ENCODE measurements at places on chromosomes 7 and 10.

DNA sequence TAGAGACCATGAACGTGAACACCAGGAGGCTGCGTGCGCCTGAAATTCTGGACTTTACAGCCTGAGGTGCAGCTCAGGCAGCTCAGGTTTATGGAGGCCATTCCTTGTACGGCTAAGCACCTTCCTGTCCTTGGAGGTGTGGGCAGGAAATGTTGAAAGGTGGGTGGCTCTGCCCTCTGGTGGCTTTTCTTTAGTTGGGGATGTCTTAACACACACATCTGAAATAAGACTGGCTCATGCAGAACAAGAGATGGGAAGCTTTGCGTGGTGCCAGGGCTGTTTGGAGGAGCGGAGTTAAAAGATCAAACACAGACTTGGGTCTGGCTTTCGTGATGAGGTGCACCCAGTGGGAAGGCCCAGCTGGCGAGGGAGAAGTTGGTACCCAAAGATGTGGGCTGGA, 64.1 kb downstream of the DOCK1 start:
- DNase-seq, result peak; percentile 45

GRCh38 chr7:27647046-27647445, 15.6 kb downstream of the HIBADH start:
- peak; percentile 90 for DNase-seq

DNA sequence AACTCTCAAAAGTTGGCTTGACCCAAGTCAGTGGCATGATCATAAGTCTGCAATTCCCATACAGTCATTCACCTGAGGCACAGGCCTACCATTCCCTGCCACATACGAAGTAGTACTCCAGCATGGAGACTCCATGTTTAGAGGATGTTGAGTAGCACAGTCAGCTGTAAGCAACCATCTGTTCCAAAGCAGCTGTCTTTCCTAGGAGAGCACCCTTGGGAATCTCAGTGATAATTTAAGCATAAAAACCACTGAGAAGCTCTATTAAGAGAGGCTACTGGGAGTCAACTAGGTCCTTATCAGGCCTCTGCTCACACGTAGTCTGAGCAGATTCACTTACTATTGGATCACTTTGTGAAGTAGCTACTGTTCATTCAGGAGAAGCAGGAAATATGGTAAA, 61.6 kb upstream of the UNC5B start:
- no peak for DNase-seq

GRCh38 chr7:70372768-70373515, 759.0 kb upstream of the GALNT17 start:
- DNase-seq, result no peak

DNA sequence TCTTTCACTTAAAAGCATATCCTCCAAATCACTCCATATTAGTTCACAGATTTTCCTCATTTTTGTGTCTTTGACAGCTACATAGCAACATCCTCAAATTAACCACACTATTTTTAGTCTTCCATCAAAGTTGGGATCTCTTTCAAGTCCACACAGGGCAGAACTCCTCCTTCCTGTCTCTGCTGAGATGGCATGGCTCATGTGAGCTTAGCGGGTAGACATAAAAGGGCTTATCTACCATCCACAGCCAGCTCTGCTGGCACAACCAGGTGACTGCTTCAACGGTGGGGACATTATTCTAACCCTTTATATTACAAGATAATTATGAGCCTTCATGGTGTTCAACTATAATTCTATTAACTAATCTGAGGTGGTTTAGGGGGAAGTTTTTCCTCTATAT, 35.5 kb downstream of the ICA1 start:
- no peak for DNase-seq

GRCh38 chr10:110324201-110324804, 19.6 kb upstream of the SMNDC1 start:
- peak; percentile 42 for DNase-seq

GRCh38 chr7:195010-195829, 2.8 kb downstream of the FAM20C start:
- DNase-seq, result no peak

DNA sequence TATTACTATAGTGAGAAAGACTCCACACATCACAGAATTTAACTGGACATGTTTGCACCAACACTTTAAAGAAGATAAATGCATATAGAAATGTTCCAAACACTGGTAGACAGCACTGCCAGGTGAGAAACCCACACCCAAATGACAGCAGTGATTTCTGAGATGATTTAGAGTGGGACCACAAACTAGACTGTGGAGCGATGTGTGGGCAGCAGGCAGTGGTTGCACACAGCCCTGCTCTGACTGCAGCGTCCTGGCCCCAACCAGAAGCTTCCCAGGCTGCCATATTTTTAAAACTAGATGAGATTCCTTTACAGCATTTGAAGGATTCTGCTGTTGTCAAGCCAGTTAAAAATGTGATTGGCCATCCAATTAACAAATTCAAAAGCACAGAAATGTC, 47.7 kb upstream of the COMMD3 start:
- no peak for DNase-seq

DNA sequence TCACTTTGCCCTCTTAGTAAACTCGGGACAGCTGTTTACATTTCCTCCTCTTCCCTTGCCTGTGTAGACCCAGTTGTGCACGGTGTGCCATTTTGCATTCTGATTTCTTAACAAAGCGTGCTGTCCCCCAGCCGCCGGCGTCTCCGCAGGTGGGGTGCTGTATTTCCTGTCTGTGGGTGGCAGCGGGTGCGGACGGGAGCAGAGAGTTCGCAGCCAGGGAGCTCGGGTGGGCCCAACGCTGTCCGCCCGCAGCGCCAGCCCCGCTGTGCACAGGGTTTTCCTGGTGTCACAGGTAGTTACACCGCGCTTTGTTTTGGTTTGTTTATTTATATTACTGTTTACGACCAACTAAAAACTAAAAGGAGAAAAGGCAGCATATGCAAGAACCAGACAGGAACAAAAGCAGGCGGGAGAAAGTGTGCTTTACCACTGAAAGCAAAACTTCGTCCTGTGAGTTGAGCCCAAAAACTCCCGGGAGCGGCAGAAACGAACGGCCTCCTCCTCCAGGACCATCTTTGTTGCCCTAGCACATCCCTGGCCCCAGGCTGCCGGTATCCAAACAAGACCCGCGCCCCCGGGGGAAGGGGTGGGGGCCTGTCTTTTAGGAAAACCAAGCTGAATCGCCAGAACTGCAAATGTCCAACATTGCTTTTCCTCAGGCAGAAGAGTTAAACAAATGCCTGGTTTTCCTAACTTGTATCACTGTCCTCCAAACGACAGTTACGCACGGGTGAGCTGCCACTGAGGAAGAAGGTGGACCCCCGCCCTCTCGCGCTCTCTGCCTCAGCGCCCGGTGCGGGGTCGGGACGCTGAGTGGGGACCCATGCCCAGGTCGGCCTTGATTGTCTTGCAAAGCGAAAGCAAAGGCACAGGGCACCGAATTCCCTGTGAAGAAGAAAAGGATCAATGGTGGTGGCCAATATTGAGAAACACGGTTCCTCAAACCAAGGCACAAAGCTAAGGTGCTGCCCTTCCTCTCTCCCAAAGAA, 45.9 kb upstream of the DRGX start:
- no peak for DNase-seq

- no peak for DNase-seq
These were observed 595.2 kb downstream of the SDK1 start for GRCh38 chr7:3896169-3896765.

DNA sequence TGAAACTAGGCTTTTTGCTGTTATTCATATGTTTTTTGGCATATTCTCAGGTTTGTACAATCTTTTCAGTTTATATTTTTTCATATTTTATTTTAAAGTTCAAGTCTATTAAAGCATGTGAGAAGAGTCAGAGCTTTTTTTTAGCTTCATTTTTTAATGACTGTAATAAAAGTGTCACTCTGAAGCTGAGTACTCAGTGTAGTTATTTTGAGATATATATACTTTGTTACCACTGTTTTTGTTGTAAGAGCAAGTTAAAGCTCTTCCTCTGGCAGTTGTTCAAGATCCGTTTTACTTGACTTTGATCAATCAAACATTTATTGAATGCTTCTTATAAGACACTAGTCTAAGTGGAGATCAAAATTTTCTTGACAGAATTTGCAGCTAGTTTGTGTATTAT, 37.5 kb downstream of the CASD1 start:
- DNase-seq, result no peak

GRCh38 chr10:117680601-117681000, 138.1 kb downstream of the EMX2 start:
- DNase-seq, result no peak

GRCh38 chr7:43584195-43584586, 1.3 kb downstream of the STK17A start:
- peak; percentile 87 for DNase-seq

GRCh38 chr10:43970018-43970698, 321.5 kb upstream of the ZNF32 start:
- DNase-seq, result no peak

- DNase-seq, result peak; percentile 36
These were observed 1.5 kb downstream of the MAFK start for GRCh38 chr7:1531979-1532455.

- DNase-seq, result no peak
These were observed 133.6 kb downstream of the SEMA3C start for GRCh38 chr7:80785276-80785675.

DNA sequence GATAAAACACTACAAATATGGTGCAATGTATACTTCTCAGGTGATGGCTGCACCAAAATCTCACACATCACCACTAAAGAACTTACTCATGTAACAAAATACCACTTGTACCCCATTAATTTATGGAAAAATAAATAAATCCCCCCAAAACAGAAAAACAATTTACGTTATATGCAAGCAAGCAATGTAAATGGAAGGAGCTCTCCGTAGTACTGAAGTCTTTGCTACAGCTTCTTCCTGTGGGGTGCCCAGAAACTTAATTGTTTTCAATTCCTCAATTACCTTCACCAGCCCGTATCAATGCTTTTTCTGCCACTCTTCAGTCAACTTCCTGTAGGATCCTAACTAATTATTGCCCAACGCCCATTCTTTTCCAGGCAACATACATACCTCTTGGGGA, 138.1 kb downstream of the RELN start:
- DNase-seq, result peak; percentile 42
